T-helper 17 cell (primary cell): ENCODE measurements at places on chromosomes 13 and 19. TPM values are rescaled to one million over a fixed set of nuclear protein-coding genes. Genes with fewer than 3 reads are reported as not detected.

The ZNF558 gene
- total RNA-seq = 22.1 TPM

The IGFL2 gene
- total RNA-seq = not detected

The C19orf67 gene
- total RNA-seq = 0.31 TPM

The COPE gene
- total RNA-seq = 185 TPM

The LSM14A gene
- total RNA-seq = 177 TPM

DNA sequence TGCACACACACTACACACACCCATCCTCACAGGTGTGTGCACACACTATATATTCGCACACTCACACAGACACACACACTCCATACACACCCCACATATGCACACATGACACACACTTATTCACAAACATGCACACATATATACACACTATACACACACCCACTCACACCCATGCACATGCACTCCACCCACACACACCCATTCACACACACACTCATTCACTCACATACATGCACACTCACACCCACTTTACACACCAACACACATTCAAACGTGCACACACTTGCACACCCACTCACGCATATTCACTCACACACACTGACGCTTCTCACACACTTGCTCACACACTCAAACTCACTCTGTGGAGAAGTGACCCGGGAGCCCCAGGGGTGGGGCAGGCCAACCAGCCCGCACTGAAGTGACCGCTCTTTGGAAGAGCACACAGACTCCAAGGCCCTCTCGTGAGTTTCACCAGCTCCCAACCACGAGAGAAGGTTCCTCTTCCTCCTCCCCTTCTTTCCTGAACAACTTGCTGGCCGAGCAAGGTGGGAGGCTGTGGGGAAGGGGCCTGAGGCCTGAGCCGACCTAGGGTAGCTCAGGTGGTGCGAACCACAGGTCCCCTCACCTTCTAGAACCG, 86.1 kb upstream of the TM9SF2 start:
- no peaks in the 10 kb centered on the region for H3K27me3 ChIP-seq
- no peak overlapping the region for H3K27ac ChIP-seq
- no peaks in the 10 kb centered on the region for H3K36me3 ChIP-seq
- no peak for DNase-seq

- no peak overlapping the region for H3K27ac ChIP-seq
- no peaks in the 10 kb centered on the region for H3K27me3 ChIP-seq
- DNase-seq = no peak
- no peaks in the 10 kb centered on the region for H3K4me1 ChIP-seq
- H3K36me3 ChIP-seq = no peaks in the 10 kb centered on the region
- no peak overlapping the region for H3K4me3 ChIP-seq
These were observed 39.3 kb downstream of the ZNF44 start for GRCh38 chr19:12255372-12255771.

DNA sequence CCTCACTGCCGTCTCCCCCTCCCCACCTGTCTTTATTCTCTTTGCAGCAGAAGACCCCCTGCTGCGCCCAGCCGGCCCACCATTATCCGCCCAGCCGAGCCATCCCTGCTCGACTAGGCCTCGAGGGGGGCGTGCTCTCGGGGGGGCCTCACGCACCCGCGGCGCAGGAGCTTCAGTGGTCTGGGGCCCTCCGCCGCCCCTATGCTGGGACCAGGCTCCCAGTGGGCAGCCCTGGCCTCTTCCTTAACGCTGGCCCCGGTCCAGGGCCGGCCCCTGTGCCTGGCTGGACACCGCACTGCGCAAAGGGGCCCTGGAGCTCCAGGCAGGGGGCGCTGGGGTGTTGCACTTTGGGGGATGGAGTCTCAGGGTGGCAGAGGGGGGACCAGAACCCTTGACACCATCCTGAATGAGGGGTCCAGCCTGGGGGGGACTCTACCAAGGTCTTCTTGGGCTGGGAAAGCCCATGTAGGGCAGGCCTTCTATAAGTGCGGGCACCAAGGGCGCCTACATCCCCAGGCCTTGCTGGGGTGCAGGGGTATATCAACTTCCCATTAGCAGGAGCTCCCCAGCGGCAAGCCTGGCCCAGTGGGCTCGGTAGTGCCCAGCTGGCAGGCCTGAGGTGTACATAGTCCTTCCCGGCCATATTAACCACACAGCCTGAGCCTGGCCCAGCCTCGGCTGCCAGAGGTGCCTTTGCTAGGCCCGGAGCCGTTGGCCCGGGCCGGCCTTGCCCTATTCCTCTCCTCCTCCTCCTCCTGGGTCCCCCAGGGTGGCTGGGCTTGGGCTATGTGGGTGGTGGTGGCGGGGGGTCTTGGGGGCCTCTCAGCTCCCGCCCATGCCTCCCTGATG, 4.9 kb downstream of the TMED1 start:
- DNase-seq = no peak
- no peaks in the 10 kb centered on the region for H3K27me3 ChIP-seq
- H3K4me1 ChIP-seq = peaks cover 6% of the 10 kb centered on the region
- H3K36me3 ChIP-seq = no peaks in the 10 kb centered on the region

DNA sequence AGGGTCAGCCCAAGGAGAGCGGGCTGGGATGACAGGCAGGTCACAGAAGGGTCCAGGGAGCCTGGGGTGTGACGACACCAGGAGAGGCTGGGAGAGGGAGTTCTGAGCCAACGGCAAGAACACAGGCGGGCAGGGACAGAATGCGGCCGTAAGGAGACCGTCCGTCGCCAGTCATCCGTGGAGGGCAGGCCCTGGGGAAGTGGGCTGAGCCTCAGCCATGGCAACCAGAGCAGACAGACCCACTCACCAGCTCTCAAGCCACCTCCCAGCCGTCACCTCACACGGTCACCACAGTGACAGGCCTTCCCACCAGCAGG, 3.7 kb upstream of the TMEM86B start:
- peaks cover 20% of the 10 kb centered on the region for H3K4me1 ChIP-seq
- H3K36me3 ChIP-seq = peaks cover 5% of the 10 kb centered on the region
- peak overlapping the region; percentile 56 for H3K4me3 ChIP-seq
- DNase-seq = no peak
- peak overlapping the region; percentile 37 for H3K27ac ChIP-seq
- H3K27me3 ChIP-seq = no peaks in the 10 kb centered on the region

DNA sequence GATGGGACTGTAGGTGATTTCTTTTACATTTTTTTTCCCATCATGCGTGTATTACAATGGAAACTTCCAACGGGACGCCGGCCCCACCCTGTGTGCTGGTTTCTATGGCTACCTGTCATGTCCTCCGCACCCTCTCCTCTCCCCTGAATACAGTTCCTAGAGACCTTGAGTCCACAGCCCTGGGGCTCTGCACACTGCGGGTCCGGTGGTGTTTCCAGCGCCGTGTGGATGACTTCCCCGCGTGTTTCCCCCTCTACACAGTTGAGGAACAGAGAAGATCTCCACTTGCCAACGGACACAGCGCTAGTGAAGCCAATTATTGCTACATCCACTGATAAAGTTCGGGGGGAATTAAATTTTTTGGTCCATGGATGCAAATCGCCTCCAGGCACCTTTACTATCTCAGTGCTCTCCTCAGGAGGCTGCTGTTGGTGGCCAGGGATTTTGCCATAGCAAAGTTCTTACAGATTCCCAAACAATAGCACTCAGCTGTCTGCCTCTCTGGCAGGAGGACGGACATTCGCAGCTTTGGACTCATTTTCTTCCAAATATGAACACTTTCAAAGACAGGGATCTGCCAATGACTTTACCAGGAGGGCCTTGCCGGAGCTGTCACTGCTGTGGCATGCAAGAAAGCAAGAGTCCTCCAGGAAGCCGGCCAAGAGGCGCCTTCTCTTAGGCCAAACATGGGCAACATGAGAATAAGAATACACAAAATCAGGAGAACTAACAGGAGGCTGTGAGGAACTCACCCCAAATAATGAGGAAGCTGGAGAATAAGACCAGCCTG, 39.3 kb upstream of the GAS6 start:
- peaks cover 5% of the 10 kb centered on the region for H3K27me3 ChIP-seq
- no peak overlapping the region for H3K27ac ChIP-seq
- H3K4me3 ChIP-seq = no peak overlapping the region
- no peak for DNase-seq
- H3K36me3 ChIP-seq = no peaks in the 10 kb centered on the region

DNA sequence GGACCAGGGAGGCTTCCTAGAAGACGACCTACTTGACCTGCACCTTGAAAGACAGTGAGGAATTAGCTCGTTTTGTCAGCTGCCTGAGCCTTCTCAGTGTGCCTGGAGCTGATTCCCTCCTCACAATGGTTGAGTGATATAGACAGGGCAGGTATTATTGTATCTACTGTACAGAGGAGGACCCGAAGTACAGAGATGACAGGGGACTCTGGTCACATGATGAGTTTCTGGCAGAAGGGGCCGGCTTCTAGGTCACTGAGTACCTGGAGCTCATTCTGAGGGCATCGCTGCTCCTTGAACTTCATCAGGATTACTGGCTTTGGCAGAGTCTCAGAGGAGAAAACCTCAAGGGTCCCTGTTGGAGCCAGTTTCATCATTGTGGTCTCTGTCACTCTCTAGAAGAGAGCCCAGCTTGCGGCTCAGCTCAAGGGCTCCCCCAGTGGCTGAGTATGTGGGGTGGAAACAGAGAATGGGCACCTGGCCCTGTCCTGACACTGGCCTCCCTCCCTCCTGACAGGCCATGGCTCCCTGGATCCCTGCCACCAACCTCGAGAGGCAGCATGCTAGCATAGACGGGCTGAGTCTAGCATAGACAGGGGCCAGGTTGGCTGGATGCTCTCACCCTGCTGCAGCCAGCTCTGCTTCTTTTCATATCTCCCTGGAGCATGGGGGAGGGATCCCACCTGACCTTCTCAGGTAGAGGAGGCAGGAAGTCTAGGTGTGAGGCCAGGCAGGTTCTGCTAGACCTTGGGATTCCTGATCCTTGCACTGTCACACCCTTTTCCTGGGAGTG, 38.7 kb downstream of the NFIX start:
- H3K27me3 ChIP-seq = peaks cover 38% of the 10 kb centered on the region
- no peaks in the 10 kb centered on the region for H3K36me3 ChIP-seq

DNA sequence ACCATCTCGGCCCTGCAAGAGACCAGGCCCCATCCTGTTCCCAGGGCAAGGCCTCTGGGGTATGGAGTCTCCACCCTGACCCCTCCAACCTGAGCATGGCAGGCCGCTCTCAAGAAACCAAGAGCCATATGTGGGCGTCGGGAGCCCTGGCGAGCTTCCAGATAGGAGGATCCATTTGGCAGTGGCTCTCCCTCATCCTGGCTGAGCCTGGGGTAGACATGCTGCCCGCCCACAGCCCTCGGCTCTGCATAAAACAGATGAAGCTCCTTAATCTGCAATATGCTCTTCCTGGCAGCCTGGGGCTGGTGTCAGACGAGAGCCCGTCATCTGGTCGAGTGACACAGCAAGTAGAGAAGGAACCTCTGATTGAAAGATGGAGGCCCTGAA, 6.1 kb downstream of the ATP13A1 start:
- no peak overlapping the region for H3K4me3 ChIP-seq
- DNase-seq = no peak
- no peaks in the 10 kb centered on the region for H3K27me3 ChIP-seq

GRCh38 chr13:92804346-92804745, 422.3 kb upstream of the GPC6 start:
- H3K36me3 ChIP-seq = no peaks in the 10 kb centered on the region
- no peak overlapping the region for H3K27ac ChIP-seq
- DNase-seq = no peak
- no peak overlapping the region for H3K4me3 ChIP-seq
- no peaks in the 10 kb centered on the region for H3K27me3 ChIP-seq

- peak overlapping the region; percentile 8 for H3K27ac ChIP-seq
- H3K4me3 ChIP-seq = peak overlapping the region; percentile 33
- peaks cover 9% of the 10 kb centered on the region for H3K36me3 ChIP-seq
- DNase-seq = no peak
- H3K27me3 ChIP-seq = no peaks in the 10 kb centered on the region
These were observed 28.7 kb upstream of the EPHX3 start for GRCh38 chr19:15260939-15261338.

- H3K4me1 ChIP-seq = peaks cover 24% of the 10 kb centered on the region
- peak overlapping the region; percentile 95 for H3K27ac ChIP-seq
- peak overlapping the region; percentile 58 for H3K4me3 ChIP-seq
- H3K36me3 ChIP-seq = peaks cover 2% of the 10 kb centered on the region
- DNase-seq = no peak
These were observed 1.6 kb downstream of the MZF1 start for GRCh38 chr19:58571575-58571947.

DNA sequence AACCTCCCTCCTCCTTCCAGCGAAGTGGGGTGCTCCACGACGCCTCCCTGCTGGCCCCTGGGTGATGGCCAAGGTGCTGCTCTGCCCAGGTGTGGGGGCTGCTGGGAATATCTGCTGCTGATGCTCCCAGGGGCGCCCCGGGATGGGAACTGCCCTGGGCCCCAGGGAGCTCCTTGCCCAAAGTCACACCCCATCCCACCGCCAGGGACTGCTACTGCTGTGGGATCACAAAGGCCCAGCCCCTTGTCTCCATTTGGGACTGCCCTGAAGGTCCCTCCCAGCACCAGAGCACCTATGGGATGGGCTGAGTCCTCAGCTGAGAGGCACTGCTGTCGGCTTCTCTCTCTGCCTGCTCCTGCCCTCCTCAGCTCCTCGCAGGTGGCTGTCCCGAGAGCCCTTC, 19.0 kb downstream of the CHST8 start:
- H3K27ac ChIP-seq = no peak overlapping the region
- peaks cover 6% of the 10 kb centered on the region for H3K4me1 ChIP-seq
- DNase-seq = no peak
- H3K4me3 ChIP-seq = no peak overlapping the region

DNA sequence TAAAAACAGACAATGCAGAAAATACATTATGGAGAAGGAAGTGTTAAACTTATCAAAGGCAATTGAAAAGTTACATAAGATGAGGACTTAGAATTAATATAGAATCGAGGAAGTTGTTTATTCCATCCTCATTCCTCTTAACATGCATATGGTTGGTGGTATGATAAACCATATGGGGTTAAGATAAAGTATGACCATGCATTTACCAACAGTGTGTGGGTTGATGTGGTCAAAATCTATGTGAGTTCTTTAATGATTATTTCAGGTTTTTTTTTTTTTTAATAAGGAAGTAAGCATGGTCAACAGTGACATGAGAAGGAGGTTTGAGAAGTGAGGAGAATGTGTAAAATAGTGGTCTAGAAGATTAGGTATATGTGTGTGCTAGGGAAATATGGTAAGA, 94.5 kb downstream of the TDRD3 start:
- no peaks in the 10 kb centered on the region for H3K27me3 ChIP-seq
- H3K36me3 ChIP-seq = peaks cover 13% of the 10 kb centered on the region
- no peak overlapping the region for H3K27ac ChIP-seq

GRCh38 chr19:55648585-55649267, 714 bp downstream of the CCDC106 start:
- no peaks in the 10 kb centered on the region for H3K27me3 ChIP-seq
- peak overlapping the region; percentile 77 for H3K27ac ChIP-seq
- DNase-seq = no peak
- H3K4me3 ChIP-seq = peak overlapping the region; percentile 85
- peaks cover 22% of the 10 kb centered on the region for H3K4me1 ChIP-seq
- H3K36me3 ChIP-seq = no peaks in the 10 kb centered on the region

- no peak overlapping the region for H3K4me3 ChIP-seq
- H3K27ac ChIP-seq = no peak overlapping the region
- no peak for DNase-seq
- H3K4me1 ChIP-seq = peaks cover 16% of the 10 kb centered on the region
- peaks cover 2% of the 10 kb centered on the region for H3K36me3 ChIP-seq
These were observed 118.2 kb downstream of the MIPEP start for GRCh38 chr13:23770973-23771372.

- H3K27me3 ChIP-seq = peaks cover 74% of the 10 kb centered on the region
- no peak for DNase-seq
- peak overlapping the region; percentile 19 for H3K4me3 ChIP-seq
These were observed 167.3 kb downstream of the USP12 start for GRCh38 chr13:27004326-27004725.
